ENCODE measurements at places on chromosomes 4 and X.

DNA sequence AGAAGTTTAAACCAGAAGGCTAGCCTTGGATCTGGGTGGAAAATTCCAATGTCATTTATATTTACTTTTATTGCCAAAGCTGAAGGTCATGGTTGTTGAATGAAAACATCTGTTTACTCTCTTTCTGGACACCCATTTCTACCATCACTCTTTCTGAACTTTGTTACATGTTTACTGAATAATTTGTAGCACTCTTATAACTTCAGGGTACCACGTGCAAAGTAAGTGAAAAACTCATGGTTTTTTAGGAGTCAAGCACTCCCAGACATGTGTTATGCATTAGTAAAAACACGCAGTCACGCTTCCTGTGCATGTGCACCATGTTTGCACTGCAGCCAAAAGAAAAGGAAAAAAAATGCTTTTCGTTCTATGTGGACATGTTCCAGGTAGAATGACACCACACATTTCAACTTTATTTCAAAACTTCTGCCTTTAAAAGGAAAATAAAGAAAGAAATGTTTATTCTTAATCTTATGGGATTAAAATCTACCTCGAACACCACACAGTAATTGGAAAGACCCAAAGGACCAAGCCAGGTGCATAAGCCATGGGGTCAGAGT is 31.4 kb upstream of the ADH1C start:
- no peak for DNase-seq

- no peak for DNase-seq
These were observed 29.0 kb upstream of the MAGEB18 start for GRCh38 chrX:26109142-26109541.

DNA sequence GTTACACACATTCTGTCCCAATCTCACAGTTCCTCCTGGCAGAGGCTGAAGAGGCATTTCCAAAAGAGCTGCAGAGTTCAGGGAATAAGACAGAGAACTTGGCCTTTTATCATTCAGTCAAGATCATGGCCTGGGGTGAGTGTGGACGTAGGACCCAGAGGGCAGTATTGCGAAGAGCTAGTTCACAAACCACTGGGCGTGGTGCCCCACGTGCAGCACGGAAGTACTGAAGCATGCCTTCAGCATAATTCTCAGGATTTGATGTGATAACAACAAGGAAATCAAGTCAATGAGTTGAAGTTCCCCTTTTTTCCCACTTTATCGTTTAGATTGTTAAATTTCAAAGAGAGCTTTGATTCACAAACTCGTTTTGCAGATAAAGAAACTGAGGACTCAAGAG is 117.7 kb downstream of the RELL1 start:
- DNase-seq, result no peak

GRCh38 chr4:158819942-158820786 is 51.3 kb downstream of the FNIP2 start:
- no peak for DNase-seq

- no peak for DNase-seq
These were observed 27.3 kb downstream of the CSN3 start for GRCh38 chr4:70269674-70270073.

- DNase-seq, result no peak
These were observed 125.1 kb upstream of the PSAPL1 start for GRCh38 chr4:7559741-7560395.

DNA sequence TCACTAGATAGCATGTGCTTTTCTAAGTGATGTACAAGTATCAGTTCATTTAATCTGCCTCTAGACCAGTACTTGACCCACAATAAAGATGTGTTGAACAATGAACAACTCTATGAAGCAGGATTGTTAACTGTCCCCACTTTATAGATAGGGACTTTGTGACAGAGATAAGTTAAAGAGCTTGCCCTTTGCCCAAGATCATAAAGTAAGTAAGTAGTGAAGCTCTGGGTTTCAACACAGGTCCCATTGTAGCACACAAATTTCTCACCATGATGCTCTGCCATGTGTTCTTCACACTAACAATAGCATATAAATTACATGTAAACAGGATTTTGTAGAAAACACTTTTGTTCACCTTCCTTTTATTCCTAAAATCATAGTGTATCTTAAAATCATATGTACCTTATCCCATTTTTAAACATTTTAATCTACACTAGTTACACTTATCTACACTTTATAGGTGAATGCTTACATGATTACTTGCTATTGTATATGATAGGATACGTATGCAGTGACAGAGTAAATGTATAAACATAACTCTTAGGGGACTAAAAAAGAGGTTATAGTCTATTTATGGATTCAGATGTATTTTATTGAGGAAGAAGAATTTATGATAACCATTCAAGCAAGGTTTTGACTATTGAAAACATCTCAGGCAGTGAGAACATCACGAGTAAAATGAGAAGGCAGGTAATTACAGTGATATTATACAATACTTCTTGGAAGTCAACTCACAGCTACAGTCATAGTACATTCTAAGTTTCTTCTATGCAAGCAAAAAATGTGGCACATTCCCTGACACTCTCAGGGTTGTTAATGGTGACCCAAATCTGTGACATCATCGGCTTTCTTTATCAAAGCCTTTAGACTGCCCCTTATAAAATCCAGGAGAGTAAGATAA is 2275.1 kb downstream of the PCDH7 start:
- no peak for DNase-seq

DNA sequence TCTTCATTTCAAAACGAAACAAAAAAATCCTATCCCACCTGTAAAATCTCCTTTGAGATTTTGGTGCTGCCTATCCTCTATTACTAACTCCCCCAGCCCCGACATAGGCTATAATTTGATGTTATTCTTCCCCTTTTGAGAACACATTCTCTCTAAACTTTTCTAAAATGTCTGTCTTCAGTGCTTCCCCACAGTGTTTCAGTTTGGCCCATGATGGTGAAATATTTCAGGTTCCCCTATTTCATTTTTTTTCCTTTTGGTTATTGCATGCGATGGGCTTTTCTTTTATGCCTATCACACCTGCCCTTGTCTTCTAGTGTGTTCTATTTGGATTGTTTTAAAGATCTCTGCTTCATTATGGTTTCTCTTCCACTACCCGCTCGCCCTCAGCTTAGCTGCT is 14.7 kb downstream of the BCORL1 start:
- DNase-seq, result no peak

GRCh38 chrX:45083314-45083713 is 117.4 kb downstream of the DIPK2B start:
- no peak for DNase-seq

GRCh38 chr4:155342142-155342541 is 34.6 kb downstream of the MAP9 start:
- DNase-seq, result no peak

DNA sequence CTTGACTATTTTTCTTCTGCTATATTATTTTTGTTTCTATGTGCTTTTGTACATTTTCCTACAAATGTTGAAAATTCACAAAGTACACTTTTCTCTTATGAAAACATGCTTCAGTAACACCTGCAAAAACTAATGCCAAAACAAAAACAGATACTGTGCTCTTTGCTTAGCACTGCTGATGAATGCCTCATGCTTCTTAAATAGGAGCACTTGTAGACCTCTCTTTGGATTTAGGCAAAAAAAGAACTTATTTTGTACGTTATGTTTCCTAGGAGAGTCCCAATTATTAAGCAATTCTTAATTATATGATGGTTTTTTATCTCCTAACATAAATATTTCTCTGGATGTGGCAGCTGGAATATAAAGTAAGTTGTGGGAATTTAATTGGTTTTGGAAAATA is 285.0 kb upstream of the ARSJ start:
- no peak for DNase-seq

DNA sequence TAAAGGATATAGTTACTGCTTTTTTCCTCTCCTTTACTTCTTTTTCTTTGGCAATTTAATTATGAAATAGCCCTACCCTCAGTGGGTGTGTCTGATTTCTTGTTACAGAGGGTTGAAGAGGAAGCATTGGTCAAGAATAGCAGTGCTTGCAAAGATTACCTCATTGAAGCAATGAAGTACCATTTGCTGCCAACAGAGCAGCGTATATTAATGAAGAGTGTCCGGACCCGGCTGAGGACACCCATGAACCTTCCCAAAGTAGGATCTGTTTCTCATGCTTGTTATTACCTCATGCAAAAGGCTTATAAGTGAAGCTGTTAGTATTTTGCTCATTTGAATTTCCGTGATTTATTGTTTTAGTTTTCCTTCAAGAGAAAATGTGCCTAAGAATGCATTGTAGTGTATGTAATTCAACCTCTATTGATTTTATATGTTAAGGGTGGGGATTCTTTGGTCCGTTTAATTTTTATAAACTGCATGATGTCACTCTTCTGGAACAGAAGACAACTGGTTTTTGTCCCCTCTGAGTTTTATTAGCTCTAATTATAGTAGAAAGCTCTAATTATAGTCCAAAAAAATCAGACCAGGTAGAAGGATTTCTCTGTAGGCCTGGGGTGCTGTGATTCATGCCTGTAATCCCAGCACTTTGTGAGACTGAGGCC is 27.9 kb upstream of the MSMO1 start:
- DNase-seq, result no peak

- no peak for DNase-seq
These were observed 548.6 kb downstream of the TLL1 start for GRCh38 chr4:166421556-166422156.

- DNase-seq, result no peak
These were observed 5.2 kb upstream of the ENAM start for GRCh38 chr4:70623323-70623722.

DNA sequence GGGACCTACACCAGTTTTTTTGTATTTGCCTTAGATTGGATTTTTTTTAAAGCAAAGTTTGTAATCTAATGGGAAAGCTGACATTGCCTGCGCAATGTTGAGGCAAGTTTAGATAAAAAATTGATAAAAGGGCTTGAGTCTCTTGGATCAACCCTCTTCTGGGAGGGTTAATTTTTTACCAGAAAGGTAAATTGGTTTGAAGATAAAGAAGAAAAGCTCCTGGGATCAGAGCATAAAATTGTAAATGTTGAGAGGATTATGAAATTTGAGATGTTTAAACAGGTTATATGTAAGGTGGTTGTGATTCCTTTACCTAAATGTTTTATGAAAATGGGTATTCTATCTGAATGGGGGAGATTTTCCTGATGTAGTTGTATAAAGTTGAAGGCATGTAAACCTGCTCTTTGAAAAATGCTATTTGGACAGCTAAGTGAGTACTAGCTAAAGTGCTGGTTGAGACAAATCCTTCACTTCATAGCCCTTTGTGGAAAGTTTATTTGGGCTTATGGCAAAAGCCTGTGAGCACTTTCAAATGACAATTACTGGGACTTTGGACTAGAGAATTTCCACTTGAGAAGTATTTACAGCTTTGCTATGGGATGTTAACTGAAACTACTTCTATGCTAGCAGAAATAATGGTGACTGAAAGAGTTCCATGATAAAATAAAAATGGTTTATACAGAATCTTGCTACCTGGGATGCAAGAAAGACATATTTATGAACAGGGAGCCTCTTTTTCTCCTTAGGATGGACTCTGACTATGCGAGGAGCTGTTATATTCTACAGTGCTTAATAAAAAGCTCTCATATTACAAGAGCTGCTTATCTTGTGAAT is 56.2 kb downstream of the UGT2B10 start:
- no peak for DNase-seq

DNA sequence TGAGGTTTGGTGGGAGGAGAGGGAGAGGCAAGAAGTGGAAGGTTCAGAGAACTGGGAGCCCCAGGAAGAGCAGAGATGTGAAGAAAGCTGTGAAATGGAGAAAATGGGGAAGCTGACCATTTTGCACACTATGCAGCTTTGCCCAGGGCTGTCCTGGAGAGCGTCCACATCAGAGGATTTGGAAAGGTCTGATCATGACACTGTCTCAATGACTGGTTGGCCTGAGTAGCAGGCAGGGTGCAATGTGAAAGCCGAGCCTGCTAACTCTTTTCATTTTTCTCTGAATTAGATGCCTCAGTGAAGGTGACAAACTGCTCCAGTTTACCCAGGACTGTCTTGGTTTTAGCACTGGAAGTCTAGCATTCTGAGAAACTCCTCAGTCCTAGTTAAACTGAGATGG is 330.1 kb upstream of the RPS6KA3 start:
- no peak for DNase-seq

- DNase-seq, result no peak
These were observed 83.0 kb upstream of the IL13RA1 start for GRCh38 chrX:118644378-118644777.

GRCh38 chrX:153861151-153861550 is 24.8 kb downstream of the L1CAM start:
- DNase-seq, result no peak

DNA sequence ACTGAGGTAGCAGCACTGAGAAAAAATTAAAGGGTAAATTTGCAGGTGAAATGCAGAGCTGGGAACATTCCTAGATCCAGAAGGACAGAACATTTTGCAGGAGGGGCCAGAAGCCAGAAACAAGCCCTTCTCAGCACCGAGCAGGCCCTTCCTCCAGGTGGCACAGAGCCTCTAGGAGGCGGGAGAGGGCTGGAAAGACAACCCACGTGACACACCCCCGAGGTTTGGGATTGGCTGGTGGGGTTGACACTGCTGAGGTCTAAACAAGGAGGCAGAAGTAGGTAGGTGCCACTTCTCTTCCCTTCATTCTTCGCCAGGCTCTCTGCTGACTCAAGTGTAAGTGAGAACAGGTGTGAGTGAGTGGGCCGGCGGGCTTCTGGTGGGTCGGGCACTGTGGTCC is at the start of gene PAGE4:
Gene PAGE4, plus strand, starts transcription at position 288 of the 400 bp plus-strand sequence. CDS start 1,126 bp downstream, outside the sequence.
- DNase-seq, result no peak

DNA sequence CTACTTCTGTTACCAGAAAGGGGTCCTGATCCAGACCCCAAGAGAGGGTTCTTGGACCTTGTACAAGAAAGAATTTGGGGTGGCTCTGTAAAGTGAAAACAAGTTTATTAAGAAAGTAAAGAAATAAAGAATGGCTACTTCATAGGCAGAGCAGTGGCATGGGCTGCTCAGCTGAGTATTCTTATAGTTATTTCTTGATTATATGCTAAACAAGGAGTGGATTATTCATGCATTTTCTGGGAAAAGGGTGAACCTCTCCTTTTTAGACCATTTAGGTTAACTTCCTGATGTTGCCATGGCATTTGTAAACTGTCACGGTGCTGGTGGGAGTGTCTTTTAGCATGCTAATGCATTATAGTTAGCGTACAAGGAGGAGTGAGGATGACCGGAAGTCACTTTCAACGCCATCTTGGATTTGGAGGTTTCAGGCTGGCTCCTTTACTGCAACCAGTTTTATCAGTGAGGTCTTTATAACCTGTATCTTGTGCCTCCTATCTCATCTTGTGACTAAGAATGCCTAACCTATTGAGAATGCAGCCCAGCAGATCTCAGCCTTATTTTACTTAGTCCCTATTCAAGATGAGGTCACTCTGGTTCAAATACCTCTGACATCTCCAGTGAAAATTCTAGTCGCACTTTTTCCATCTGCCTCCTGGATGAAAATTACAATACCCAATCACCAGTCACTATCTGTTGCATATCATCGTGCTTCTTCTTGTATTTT is 15.5 kb upstream of the TDO2 start:
- DNase-seq, result no peak

All from T-helper 9 cell (primary cell).